Right renal pelvis (tissue), 4 donors: ENCODE measurements at places on chromosomes 1 and 21.

DNA sequence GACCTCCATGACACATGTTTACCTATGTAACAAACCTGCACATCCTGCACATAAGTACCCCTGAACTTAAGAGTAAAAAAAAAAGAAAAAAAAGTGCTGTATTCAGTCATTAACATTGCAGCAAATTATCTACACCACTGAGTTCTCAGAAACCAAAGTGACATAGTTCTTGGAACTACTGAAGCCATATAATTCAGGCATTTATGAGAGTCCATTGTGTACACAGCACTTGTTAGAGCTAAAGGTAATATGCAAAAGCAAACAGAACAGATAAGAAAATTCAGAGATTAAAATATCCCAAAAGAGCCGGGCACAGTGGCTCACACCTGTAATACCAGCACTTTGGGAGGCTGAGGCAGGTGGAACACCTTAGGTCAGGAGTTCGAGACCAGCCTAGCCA lies 38.0 kb downstream of the F5 start:
- no peak for DNase-seq

- no peak for DNase-seq
Observed at GRCh38 chr1:230188826-230189225, 121.8 kb downstream of the GALNT2 start.

DNA sequence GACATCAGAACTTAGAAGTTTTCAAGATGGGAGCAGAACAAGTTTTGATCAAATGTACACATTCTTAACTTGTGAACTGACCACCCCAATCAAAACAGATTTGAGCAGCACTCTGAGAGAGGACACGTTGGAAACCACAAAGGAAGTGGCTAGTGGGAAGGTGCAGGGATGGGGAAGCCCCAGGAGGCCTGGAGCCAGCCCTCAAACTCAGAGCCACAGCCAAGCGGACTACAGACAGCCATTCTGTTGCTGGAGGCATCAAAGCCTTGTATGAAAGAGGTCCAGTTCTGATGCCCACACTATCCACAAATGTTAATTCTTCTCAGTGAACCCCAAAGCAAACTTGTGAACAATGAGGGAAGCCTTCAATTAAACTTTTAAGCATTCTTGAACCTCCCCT lies 143.6 kb upstream of the RAB4A start:
- no peak for DNase-seq

- no peak for DNase-seq
Observed at GRCh38 chr1:46677339-46677738, 5.7 kb downstream of the TEX38 start.

- DNase-seq = no peak
Observed at GRCh38 chr1:63277195-63278192, 44.9 kb upstream of the FOXD3 start.

- no peak for DNase-seq
Observed at GRCh38 chr1:229822026-229822425, 196.0 kb downstream of the URB2 start.

DNA sequence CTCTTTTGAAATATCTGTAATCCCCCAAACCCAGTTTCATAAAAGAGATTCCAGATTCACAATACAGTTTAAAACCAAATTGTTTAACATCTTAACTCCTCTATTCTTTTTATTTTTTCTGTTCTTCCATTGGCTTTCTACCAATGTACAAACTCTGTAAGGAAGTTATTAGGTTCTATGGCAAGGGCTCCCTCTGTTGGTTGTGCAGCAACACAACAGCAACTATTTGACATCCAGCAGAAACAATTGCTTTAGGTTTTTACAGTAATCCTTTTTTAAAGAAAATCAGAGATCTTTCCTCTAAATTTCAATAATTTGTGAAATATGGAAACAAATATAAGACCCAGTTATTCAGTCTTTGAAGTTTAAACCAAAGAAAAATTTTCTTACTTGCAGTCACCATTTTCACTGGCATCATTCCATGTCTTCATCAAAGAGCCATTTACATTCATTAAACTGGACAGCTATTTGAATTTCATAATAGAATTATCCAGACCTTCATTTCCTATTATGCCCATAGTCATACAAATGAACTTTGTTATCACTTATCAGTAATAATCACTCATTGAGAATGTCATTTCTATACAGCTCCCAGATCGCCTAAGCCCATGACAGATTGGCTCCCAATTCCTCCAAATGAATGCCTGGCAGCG lies 46.5 kb upstream of the RNF11 start:
- DNase-seq = peak; percentile 58

GRCh38 chr1:25502957-25503356 lies 40.4 kb upstream of the LDLRAP1 start:
- no peak for DNase-seq

DNA sequence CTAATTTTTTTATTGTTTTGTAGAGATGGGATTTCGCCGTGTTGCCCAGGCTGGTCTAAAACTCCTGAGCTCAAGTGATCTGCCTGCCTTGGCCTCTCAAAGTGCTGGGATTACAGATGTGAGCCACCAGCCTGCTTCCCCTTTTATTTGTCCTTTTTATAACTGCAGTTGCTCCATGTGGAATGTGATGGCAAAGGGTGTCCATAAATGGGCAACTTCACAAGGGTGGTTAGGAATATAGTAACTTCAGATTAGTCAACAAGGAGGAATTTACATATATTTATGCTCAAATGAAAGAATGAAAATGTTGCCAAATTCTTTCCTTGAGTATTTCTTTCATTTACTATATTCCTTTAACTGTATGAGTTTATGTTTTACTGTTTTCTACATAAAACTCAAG lies 182.9 kb downstream of the BACH1 start:
- no peak for DNase-seq

- DNase-seq = no peak
Observed at GRCh38 chr1:230124186-230125128, 57.4 kb downstream of the GALNT2 start.

GRCh38 chr1:203649551-203649998 lies 22.9 kb downstream of the ATP2B4 start:
- DNase-seq = no peak

GRCh38 chr1:245807306-245807705 lies 652.5 kb downstream of the KIF26B start:
- no peak for DNase-seq

DNA sequence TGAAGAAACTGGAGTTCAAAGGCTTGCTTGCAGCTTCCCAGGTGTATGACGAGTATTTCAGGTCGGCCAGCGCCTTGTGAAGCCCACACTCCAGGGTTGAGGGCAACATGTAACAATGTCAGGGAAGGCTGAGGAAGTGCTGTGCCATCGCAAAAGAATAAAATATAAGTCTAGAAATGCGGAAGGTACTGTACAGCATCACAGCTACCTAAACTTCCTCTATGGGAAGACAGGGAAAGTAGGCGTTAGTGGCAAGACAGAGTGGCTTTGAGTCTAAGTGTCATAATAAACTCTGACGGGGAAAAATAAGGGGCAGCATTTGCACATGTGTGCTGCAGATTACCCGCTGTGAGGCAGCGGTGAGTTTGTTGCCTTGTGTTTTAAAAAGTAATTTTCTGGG lies 28.9 kb downstream of the DOP1B start:
- DNase-seq = no peak

DNA sequence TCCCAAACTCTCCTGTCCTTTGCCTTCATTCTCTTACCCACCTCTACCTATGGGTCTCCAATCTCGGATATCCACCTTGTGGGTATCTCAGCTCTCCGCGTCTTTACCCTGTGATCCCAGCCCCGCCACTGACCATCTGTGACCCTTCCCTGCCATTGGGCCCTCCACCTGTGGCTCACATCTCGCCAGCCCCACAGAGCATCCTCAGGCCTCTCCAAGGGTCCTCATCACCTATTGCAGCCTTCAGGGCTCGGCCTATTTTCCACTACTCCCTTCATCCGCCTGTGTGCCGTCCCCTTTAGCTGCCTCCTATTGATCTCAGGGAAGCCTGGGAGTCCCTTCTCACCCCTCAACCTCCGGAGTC lies 11.1 kb downstream of the BCAN start:
- DNase-seq = no peak

GRCh38 chr1:175744305-175744704 lies 910 bp upstream of the TNR start:
- no peak for DNase-seq

GRCh38 chr1:178109348-178110143 lies 15.6 kb downstream of the RASAL2 start:
- DNase-seq = no peak

DNA sequence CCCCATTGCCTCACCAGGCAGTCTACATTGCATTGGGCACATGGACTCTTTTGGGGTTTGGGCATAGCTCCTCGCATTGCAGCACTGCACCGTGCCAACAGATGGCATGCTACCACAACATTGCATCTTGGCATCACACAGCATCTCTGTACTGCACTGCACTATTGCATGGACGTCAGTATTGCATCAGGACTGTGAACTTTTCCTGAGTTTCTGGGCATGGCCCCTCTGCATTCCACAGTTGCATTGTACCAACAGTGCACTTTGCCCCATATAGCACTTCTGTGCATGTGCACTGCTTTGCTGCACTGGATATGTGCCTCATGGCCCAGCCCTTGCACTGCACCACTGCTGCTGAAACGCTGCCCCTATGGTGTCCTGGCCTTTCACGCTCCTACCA lies 9.6 kb downstream of the PTPRU start:
- no peak for DNase-seq
